ENCODE measurements at places on chromosomes 2 and 18. TPM values are rescaled to one million over a fixed set of nuclear protein-coding genes. Genes with fewer than 3 reads are reported as not detected.

- DNase-seq, result no peak
Measured at GRCh38 chr18:47206945-47207637, 30.9 kb upstream of the IER3IP1 start.

GRCh38 chr2:75736276-75736675 lies 25.6 kb upstream of the GCFC2 start:
- DNase-seq, result no peak

GRCh38 chr2:126822115-126822514 lies 76.6 kb upstream of the TEX51 start:
- no peak for DNase-seq

DNA sequence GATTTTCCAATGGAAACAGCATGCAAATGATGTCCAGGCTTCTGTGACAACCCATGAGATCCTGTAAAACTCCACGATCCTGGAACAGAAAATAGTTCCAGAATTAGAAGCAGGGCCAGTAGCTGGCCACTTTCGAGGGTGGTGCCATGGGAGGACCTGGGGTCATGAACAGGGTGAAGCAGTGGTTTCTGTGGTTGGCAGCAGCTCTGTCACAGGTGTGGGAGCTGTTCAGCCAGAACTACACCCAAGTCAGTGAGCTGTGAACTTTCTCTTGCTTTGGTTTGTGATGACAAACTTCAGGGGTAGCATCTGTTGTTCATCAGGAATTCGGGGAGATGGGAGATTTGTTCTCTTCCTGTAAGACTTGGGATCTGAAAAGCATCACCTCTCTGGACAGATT lies 314.4 kb upstream of the NT5C1B start:
- DNase-seq, result no peak

- DNase-seq, result peak; percentile 64
Measured at GRCh38 chr2:95376311-95377215, 25.9 kb upstream of the FAHD2A start.

- no peak for DNase-seq
Measured at GRCh38 chr2:205752924-205753323, 70.6 kb downstream of the NRP2 start.

- no peak for DNase-seq
Measured at GRCh38 chr18:46276748-46277147, 172.6 kb downstream of the HAUS1 start.

- no peak for DNase-seq
Measured at GRCh38 chr2:62824388-62824787, 118.9 kb downstream of the EHBP1 start.

DNA sequence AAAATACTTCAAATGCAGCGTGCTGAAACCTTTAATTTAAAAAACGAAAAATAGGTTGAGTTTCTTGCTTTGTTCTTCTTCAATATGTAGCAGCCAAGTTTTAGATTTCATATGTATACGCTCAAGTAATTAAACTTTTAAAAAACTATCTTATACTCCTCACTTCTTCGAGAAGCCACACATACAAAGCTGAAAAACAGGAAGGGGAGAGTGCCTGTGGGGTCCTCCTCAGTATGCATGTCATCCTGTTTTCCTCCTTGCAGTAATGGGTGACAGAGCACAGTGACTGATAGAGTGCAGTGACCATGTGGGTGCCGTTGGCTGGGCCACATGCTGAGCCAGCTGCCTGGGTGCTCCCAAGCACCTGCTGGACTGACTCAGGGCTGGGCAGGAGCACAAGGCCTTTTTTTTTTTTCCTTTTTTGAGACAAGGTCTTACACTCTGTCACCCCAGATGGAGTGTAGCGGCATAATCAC lies 33.3 kb downstream of the UXS1 start:
- no peak for DNase-seq

DNA sequence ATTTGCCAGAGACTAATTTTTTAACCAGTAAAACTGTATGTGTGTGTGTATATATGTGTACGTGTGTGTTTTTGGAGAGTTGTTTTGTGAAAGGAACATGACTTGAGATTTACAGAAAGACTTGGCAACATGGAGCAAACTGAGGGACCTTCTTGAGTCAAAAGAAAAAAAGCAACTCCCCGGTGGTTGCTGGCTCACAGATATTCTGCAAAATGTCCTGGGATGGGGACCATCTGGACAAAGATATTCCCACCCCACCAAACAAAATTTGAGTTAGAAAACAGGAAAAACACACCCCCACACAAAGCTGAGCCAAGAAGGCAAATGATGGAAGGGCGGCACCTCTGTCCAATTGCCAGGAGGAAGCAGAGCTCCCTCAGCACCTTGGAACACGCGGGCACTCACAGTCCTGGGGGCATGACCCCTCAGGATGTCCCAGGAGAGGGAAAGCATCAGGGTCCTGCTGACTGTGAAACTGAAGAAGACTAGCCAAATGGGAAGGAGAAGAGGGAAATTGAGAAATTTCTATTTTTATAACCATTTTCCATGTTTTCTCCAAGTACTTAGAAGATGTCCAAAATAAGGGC lies 290.2 kb upstream of the ACVR2A start:
- no peak for DNase-seq

The ARL4C gene
- total RNA-seq, result 12.5 TPM

The DES gene
- 314 TPM for total RNA-seq

The SH2D6 gene
- not detected for total RNA-seq

Data from aorta (tissue), 5 donors.